ENCODE measurements at places on chromosomes 3 and 15.

DNA sequence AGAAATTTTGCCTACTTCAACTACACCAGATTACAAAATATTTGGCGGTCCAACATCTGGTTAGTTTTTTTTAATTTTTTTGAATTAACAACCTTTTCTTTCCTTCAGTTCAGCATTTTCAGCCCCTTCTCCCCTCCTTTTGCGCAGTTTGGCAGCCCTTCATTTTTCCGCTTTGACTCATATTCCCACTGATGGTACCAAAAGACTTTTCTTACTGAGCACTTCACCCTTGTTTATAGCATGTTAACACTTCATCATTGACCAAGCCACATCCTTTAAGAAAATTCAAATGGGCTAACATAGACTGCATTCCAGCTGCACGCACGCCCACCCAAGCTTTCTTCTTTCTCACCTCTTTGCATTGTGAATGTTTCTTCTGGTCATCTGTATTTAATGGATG, 49.7 kb downstream of the SEMA6D start:
- no peak for DNase-seq

DNA sequence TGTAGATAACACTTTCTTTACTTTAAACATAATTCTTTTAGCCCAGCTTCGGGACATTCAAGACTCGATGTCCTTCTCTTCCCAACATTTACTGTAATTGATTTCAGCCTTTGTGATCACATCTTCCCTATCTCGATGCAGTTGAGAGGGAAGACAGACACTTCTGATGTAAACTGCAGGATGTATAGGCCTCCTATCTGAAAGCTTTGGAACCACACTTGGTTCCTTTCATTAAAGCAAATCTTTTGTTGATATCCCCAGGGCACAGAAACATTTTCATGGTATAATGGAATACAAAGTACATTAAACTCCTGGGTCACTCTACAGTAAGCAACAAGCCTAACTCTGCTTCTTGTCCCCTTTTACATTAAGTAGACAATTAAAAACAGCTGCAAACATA, 6.4 kb downstream of the GRM7 start:
- DNase-seq: no peak

DNA sequence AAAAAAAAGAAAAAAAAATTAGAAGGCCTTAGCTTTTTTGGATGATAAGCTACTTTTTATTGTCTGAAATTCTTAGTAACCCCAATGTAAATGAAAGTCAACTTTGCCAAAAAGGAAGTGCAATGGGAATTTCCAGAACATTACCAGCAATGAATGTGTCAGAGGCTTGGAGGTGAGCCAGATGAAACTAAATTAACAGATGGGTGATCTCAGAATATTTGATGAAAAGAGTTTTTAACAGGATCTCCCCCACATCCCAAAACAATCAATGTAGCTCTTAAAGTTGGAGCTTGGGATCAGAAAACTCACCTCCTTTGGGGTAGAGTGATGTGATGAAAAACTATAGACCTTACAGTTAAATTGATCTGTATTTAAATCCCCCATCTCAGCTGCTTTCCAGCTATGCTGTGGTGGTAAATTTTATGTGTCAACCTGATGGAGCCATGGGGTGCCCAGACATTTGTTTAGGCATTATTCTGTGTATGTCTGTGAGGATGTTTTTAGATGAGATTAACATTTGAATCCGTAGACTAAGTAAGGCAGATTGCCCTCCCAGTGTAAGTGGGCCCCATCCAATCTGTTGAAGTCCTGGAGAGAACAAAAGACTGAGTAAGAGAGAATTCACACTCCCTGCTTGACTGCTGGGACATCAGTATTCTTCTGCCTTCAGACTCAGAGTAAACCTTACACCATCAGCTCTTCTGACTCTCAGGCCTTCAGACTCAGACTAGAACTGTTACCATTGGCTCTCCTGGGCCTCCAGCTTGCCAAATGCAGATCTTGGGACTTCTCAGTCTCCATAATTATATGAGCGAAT, 84.3 kb upstream of the TNFSF10 start:
- DNase-seq: no peak

DNA sequence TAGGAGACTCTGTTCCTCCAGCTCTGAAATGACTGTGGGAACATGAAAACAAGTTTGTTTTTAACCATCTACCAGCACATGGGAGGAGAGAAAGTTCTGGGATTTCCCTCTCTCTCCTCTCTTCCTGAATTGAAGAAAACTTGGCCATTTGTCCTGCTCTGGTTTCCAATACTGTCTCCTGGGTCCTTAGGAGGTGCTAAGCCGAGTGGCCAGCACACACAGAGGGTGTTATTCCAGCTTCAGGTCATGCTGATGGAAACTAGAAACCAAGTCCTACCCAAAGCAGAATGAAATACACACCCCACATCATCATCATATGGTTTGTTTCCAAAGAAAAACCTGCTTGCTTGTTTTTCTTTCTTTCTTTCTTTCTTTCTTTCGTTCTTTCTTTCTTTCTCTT, 172.7 kb downstream of the RPLP1 start:
- DNase-seq: no peak

GRCh38 chr3:107238787-107239186, 138.5 kb upstream of the CCDC54 start:
- no peak for DNase-seq

GRCh38 chr3:25365636-25366035, 62.4 kb upstream of the RARB start:
- DNase-seq: no peak

GRCh38 chr3:25683882-25684281, 19.2 kb upstream of the TOP2B start:
- DNase-seq: no peak

- no peak for DNase-seq
Measured at GRCh38 chr15:67035886-67036285, 29.5 kb upstream of the SMAD3 start.

- no peak for DNase-seq
Measured at GRCh38 chr3:100665230-100665629, 44.1 kb upstream of the TFG start.

GRCh38 chr3:15977598-15978232, 179.9 kb upstream of the ANKRD28 start:
- no peak for DNase-seq

DNA sequence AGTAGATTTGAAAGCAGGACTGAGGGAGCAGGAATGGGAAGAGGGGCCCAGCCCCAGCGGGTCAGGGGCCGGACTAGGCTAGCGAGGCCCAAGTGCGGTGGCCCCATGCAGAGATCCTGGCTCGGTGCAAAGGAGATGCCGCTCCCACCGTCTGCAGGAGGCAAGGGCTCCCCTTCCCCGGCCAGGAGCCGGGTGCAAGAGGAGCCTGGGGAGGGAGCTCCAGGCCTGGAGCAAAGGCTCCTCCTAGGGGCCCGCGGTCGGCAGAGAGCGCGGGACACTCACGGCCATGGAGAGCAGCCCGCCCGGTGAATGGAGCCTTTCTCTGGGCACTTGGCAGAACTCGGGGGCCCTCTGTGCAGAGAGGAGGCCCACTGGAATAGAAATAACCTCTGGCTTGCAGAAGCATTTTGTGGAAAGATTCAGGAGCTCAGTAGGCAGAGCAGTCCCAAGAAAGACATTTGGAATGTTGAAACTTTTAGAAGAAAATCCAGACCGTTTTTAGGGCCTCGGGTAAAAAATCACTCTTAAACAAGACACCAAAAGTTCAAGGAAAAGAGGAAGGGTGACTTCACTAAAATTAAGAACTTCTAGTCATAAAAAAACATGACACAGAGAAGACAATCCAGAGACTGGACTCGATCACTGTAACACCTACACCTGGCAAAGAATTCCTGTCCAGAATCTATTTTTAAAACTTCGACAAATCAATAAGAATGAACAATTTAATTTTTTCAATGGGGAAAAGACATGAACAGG, 43.0 kb upstream of the USP3 start:
- no peak for DNase-seq

DNA sequence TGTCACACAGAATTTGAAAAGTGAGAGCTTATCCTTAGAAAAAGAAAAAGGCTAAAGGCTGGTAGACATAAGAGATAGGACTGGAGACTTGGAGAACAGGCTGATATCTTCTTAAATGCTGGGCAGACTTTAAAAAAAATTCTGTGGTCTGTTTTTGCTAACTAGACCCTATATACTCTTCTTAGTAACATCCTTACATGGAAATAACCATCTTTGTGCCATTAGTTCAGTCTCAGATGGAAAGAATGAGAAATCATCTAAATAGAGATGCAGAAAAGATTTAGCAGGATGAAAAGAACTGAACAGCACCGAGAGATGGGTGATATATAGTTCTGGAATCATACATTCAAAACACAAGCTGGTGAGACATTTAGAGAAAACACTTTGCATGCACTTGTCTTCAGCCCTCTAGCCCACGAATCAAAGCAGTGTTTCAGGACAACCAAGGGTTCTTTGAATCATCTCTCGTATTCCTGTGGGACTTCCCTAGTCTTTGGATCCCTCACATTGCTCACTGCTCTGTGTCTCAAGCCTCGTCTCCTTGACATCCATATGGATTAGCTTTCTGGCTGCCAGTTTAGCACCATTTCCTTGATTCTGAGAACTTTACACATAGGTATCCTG, 93.0 kb upstream of the LYSMD4 start:
- no peak for DNase-seq

- no peak for DNase-seq
Measured at GRCh38 chr3:144815655-144816054, 844.0 kb downstream of the DIPK2A start.

DNA sequence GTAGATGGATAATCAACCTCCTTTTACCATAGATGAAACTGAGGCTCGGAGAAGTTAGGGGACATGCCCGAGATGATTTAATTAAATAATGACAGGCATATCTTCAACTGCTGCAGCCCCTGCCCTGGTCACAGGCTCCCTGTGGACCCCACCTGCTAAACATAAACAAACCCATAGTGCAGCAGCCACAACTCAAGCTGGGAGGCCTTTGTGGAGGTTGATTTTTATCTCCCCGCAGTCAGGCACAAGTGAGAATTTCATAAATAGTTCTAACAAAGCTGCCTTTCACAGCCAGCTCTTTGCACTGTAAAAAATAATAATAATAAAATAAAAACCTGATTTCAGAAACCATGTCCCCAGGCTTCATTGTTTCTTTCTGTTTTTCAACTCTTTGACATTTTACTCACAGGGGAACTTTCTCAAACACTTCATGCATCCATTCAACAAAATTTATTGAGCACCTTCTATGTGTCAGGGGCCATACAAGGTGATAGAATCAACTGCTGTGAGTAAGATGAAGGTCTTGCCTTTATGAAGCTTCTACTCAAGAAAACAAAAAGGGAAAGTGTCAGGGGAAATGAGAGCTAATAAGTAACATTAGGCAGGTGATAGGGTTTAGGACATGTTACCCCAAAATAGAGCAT, 393.6 kb upstream of the PROK2 start:
- no peak for DNase-seq

DNA sequence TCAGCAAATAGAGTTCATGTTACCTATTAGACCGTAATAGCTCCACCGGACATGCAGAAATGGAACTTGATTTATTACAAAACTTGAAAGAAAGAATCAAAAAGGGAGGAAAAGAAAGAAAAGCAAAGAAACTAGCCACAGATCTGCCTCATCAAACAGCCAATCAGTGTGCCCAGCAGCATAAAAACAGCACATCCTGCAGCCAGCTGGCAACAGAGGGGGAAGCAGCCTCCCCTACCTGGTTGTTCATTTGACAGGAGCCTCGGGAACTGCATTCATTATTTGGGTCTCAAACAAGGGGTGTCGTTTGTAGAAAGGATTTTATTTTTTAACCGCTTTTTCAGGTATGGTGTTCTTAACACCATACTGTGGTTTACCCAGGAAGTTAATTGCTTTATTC, 181.5 kb upstream of the TOPAZ1 start:
- DNase-seq: no peak

- DNase-seq: no peak
Measured at GRCh38 chr15:37076543-37076942, 23.8 kb downstream of the MEIS2 start.

- DNase-seq: no peak
Measured at GRCh38 chr3:113769551-113769950, 22.7 kb downstream of the ATP6V1A start.

DNA sequence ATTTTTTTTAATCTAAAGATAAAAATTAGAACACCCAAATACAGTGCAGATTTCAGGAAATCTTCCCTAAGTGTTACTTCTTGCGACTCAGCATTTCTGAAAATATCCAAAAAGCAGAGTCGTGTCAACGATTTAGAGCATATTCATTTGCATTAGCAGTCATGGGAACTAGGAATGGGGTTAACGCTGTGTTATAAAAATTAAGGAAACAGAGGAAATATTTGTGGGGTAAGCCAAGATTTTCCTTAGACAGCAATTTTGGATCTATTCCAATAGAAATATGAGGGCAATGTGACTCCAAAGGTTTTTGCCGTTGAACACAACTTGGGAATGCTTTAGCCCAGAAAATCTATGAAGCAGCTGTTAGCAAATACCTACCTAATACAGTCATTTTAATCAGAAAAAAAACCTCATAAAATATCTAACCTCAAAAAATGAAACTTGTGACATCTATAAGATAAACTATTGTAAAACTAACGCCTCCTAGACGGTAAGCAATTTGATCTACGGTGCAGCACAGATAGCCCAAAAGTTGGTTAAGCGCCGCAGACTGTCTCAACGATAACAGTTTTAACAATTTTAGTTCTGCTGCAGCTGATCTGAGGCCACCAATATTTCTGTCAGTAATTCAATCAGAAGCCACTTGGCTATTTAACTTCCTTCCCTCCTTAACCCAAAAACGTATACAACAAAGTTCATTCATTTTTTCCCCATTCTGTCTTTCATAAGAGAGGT, 5.8 kb upstream of the ATP11B start:
- no peak for DNase-seq

- DNase-seq: no peak
Measured at GRCh38 chr15:66795851-66796250, 93.8 kb downstream of the SMAD6 start.

DNA sequence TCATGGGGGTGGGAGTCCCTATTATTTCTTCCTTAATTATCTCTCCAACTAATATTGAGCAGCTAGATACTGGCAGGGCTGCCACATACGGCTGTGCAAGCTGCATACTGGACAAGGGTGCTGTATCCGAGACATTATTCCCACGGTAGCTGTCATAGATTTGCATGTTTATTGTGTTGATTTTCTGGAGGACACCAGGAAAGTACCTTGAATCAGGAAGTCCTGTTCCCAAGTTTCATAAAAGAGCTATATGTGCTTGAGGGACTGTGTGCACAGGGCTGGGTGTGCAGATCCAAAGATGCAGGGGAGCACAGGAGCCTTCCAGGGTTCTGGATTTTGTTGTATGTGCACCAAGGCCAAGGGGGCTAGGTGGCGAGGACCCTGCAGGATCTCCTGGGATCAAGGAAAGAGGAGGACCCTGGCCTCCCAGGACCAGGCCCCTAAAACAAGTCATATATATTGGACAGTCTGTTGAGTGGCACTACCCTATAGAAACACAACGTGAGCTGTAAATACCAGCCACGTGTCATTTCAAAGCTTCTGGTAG, 119.2 kb upstream of the ALDH1A3 start:
- DNase-seq: no peak

GRCh38 chr3:43640681-43641080, 18.9 kb upstream of the ANO10 start:
- DNase-seq: no peak
